ENCODE measurements at places on chromosomes 6 and 20.

DNA sequence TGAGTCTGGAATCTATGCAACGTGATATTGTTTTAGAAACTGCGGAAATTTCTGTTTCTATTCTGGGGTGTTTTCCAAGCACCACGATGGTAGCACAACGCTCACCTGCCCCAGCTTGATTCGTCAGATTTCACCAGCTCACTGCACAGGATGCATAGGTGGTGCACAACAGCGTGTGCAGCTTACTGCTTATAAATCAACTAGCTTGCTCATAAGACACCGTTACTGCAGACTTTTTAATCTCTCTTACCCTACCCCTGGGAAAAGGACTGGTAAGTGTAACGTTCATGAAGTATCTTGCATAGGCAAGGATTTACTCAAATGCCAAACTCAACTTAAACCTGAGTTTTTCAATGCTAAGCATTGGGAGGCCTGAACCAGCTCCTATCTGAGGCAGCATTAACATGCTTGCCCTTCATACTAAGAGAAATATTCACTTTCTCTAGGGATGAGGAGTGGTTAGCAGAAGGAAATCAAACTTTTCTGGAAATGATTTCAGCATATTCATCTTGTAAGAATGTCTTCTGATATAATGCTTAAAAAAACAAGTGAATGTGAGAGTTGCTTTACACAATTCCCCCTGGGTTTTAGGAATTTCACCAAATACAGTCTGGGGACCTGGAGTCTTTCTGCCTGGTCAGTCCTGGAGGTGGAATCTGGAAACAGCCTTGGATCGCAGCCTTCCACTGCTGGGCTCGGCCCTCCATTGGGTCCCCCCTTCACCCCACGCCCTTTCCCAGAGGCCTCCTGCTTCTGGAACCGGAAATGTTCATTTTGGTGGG lies 100.6 kb downstream of the DACT2 start:
- DNase-seq = no peak

GRCh38 chr6:52992980-52993920 lies 1.8 kb downstream of the GSTA4 start:
- DNase-seq = no peak

DNA sequence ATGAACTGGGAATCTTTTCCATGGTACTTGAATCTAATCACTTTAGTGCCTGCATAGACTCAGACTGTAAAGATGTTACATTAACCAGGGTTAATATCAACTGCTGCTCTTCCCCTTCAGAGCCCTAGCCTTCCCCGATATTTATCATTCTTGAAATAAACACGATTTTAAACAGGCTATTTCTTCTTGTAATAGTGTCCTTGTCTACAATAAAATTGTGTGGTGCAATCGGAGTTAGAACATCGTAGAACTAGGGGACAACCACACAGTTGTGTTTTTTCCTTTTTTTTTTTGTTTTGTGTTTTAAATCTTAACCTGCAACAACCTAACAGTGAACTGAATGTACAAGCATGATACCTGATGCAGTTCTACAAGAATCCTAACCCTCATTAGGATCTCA lies 4.5 kb downstream of the GJA1 start:
- no peak for DNase-seq

DNA sequence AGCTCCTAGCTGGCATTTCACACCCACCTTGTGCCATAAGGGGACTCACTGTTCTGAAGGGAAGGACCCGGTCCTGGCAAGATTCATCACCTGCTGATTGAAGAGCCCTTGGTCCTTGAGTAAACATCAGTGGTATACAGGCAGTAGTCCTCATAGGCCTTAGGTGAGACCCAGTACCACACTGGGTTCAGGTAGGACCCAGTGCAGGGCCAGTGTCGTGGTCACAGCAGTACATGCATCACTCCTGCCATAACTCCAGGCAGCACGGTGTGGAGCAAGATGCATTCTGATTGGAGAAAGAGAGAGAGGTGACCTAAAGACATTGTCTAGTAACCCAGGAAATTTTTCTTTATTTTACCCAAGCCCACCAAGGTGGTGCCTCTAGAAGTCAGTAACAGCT lies 49.1 kb upstream of the THBS2 start:
- DNase-seq = no peak

DNA sequence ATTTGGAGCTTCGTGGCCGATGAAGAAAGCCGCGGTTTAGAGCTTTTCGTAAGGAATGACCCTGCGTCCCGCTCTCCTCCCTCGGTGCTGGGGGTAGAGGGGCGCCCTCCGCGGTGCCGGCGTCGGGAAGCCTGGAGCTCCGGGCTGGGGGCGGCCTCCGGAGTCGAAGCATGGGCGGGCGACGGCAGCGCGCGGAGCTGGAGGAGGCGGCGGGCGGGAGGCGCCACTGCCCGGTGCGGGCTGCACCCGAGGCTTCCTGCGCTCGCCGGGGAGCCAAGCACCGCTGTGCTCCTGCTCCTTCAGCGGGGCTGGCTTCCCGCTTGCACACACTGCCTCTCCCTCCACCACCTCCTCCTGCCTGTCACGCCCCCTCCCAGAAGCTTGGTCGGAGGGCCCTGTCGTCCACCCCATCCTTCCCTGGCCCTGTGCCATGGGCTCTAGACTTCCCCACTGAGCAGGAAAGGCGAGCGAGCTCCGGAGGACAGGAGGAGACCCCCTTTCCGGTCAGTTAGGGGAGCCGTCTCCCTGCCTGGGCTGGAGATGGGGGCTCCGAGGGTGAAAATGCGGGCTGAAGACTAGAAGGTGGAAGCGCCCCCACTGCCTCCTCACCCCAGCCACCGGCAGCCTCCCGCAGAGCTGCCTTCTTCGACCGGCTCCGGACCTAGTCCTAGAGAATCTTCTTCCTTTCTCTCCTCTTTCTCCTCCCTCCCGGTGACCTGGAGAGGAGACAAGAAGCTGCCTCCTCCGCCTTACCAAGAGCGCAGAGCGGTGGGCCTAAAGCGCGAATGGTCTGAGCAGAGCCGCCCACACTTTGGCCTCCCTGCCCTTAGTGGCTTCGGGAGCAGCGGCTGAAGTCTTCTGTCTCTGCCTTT lies 1.8 kb downstream of the CDH4 start:
- DNase-seq = no peak

DNA sequence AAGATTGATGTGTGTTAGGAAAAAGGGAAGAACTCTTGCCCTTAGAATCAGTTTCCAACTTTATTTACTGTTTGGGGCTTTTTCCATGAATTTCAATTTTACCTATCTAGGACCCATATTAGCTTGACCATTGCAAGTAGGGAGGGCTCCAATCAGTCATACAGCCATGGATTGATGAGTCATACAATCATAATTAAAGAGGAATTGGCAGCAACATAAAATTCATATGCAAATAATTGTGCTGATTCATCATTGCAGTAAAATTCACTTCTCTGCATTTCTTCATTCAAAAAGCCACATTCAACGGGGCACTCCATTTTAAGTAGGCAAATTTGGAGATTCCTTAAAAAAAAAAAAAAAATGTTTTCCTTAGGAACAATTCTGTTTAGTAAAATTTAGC lies 1016.4 kb downstream of the KIF16B start:
- no peak for DNase-seq

DNA sequence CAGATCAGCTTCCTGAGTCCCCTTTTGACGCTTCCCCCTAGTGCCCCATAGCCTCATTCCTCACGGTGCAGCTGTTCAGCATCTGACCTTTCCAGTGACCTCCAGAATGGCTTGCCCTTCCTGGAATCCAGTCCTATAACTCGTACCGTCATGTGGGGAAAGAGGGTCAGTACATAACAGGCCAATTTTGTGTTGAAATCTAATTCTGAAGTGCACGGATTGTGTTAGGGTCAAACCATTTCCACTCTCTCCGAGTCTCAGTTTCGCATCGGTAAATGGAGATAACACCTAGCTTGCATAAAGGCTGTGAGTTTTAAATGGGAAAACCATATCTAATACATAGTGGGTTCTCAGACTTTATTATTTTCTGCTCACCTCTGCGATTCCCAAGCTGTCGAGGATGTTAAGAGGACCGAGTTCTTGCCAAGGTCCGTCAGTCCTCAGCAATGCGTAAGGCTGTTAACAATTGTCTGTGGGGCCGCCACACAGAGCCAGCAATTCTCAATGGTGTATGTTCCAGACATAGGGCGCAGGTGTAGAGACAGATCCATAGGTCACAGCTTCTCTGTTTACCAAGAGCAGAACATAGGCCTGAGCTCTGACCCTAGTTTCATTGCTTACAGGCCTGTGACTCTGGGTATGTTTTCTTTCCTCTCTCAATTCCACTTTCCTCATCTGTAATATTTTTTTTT lies 45.5 kb upstream of the CCR6 start:
- no peak for DNase-seq

DNA sequence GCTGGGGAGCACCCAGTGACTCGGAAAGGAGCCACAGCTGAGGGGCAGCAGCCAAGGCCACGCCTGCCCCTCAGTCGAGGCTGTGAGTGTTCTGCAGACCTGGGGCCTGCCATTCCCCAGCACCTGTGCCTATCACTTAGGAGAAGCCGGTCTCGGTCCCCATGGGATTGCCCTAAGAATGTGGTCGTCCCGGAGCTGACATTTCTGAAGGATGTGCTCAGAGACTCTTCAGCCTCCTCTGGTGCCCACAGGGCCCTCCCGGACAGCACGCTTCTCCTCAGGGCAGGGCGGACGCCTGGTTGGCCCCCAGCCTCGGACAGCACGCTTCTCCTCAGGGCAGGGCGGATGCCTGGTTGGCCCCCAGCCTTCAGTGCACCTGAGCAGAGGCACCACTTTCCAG lies 223.9 kb downstream of the ERMARD start:
- DNase-seq = no peak

DNA sequence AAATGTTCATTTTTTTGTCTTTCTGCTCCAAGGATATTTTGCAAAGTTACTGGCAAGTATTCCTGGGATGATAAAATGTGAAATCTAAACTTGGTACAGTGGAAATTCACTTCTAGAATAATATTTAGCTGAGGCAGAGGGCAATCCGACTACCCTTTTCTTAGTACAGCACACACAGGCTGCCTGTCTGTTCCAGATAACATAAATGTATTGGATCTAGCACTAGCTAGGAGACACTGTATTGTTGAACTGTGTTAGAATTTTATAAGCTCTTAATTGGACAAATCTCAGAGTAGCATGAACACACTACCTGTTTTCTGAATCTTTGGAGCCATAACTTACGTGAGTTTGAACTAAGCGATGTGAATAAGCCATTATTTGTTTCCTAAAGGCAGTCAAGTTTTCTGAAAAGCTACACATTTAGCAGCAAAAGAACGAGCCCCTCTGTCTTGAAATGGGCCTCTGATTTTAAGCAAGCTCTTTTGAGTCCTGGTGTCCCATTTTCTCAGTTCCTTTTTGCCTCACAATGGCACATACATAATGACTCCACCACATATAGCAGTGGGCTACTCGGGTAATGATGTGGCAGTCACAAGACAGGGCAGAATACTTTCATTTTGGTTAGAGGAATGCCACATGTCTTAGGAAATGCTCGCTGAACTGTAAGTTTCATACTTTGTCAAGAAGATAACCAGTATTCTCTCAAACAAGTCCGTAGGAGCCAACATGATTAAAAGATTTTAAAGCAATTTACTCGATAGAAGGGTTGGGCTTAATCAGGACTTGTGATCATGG lies 116.5 kb upstream of the ESR1 start:
- DNase-seq = no peak

DNA sequence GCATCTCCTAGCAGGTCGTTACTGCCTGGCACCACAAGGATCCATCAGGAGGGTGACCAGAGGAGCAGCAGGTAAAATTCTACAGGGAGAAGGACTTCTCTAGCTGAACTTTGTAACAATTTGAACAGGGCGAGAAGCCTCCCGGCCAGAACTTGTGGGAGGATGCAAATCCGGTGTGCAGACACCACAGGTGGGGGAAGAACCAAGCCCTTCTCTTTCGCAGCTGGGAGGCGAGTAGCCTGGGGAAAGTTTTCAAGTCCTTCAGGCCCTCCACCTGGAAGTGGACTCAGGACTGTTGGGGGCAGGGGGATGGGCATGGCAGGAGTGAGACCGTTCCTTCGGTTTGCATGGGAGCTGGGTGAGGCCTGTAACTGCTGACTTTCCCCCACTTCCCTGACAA lies 42.7 kb upstream of the FAM210B start:
- no peak for DNase-seq

Measured in NCI-H2029 treated with DMSO at 0.1 percent for 48 hours (cell line).